ENCODE measurements at places on chromosomes 13 and 19.

- no peaks in the 10 kb centered on the region for H3K36me3 ChIP-seq
- H3K27ac ChIP-seq, result no peak overlapping the region
- no peak for DNase-seq
- H3K27me3 ChIP-seq, result peaks cover 4% of the 10 kb centered on the region
Measured at GRCh38 chr19:14767466-14767971, 10.8 kb downstream of the ADGRE2 start.

DNA sequence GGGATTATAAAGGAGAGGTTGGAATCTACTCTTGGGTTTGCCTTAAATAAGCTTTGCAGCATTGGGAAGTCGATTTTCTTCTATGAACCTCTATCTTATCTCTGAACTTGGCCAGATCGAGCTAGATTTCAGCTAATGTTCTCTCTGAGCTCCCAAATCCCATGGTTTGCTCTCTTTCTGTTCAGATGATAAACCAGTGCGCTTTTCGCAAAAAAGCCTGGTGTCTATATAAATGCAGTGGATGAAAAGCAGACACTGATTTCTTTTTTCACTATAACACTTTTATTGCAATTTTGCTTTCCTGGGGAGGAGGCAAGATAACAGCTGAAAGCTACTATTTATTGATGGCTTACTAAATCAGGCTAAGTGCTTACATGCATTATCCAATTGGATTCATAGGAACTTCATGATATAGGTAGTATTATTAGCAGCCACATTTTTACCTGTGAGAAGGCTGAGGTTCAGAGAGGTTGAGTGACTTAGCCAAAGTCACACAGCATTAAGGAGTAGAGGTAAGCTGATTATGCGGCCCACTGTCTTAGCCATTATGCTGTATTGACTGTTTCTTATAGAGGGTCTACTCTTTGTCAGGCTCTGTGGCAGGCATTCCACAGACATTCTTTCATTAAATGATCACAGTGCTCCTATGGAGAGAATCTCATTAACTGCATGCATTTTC, 58.9 kb downstream of the RFC3 start:
- no peaks in the 10 kb centered on the region for H3K27me3 ChIP-seq
- no peaks in the 10 kb centered on the region for H3K4me1 ChIP-seq
- DNase-seq, result no peak
- no peak overlapping the region for H3K4me3 ChIP-seq

DNA sequence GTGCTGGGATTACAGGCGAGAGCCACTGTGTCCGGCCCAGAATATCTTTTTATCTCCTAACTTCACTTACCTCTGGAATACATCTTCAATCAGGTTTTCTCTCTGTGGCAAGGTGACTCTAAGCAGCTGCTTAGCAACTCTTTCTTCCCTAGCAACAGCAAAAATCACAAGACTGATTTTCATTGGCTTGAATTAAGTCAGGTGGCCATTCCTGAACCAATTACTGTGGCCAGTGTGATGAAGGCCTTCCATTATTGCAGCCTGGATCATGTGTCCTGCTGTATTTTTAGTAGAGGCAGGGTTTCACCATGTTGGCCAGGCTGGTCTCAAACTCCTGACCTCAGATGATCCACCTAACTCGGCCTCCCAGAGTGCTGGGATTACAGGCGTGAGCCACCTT, 9.0 kb upstream of the LTBP4 start:
- DNase-seq, result no peak
- H3K4me3 ChIP-seq, result no peak overlapping the region
- H3K4me1 ChIP-seq, result peaks cover 10% of the 10 kb centered on the region
- H3K27ac ChIP-seq, result no peak overlapping the region
- H3K36me3 ChIP-seq, result no peaks in the 10 kb centered on the region
- peaks cover 6% of the 10 kb centered on the region for H3K27me3 ChIP-seq

GRCh38 chr19:43634872-43635560, 4.6 kb downstream of the CADM4 start:
- peaks cover 22% of the 10 kb centered on the region for H3K27me3 ChIP-seq
- peaks cover 6% of the 10 kb centered on the region for H3K4me1 ChIP-seq
- H3K27ac ChIP-seq, result no peak overlapping the region
- no peak overlapping the region for H3K4me3 ChIP-seq
- no peak for DNase-seq
- no peaks in the 10 kb centered on the region for H3K36me3 ChIP-seq

DNA sequence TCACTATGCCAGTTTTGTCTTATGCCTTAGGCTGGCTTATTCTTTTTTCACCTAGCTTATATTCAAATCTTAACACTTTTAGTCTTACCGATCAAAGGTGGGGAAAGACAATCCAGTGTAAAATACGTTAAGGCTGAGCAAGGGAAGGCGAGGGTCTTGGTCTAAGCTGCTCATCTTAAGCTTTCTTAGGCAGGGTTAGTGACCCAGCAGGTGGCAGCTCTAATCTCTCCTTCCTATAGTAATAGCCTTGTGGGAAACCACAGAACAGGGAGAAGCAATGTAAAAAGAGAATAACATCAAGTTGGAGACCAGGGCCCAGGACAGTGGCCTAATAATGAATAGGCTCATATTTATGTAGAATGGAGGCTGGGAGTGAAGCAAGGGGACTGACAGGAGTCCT, 45.9 kb downstream of the COG3 start:
- no peak for DNase-seq
- no peak overlapping the region for H3K4me3 ChIP-seq
- H3K27me3 ChIP-seq, result no peaks in the 10 kb centered on the region
- H3K4me1 ChIP-seq, result peaks cover 13% of the 10 kb centered on the region

- H3K4me3 ChIP-seq, result no peak overlapping the region
- peaks cover 7% of the 10 kb centered on the region for H3K27me3 ChIP-seq
- no peak for DNase-seq
- peaks cover 2% of the 10 kb centered on the region for H3K4me1 ChIP-seq
Measured at GRCh38 chr13:39916330-39916729, 260.9 kb downstream of the COG6 start.

DNA sequence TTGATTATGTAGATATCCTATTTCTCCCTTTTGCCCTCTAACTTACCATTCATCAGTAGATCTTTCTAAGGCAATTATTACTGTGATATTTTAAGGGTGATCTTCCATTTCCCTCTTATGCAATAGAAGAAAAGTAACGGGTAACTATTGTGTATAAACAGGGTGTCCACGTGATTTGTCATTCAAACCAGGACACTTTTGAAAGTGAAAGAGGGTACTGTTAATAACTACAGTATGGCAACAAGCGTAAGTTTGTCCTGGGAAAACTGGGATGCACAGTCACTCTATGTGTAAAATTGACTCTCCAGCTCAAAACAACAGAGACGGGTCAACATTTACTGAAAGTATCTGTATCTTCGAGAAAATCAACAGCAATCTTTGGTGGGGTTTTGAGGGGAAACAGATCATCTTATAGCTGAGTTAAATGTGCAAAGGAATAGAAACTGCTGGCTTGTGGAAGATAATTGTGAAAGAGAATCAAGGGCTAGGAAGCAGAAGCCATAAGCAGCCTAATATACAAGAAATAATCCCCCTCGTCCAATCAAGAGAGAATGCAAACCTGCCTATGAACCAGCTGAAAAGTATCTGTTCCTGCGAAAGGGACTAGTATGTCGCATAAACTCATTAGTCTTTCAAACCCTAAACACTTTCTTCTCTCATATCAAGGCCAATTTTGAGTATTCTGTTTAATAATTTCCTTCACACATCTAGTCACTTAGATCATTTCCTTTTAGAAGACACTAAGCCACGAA, 126.7 kb downstream of the FOXO1 start:
- no peak for DNase-seq
- H3K36me3 ChIP-seq, result no peaks in the 10 kb centered on the region
- H3K4me3 ChIP-seq, result no peak overlapping the region
- H3K27me3 ChIP-seq, result no peaks in the 10 kb centered on the region

Data from activated CD8-positive, alpha-beta T cell treated with anti-CD3 and anti-CD28 coated beads for 36 hours (primary cell).